HuH-7 (cell line): ENCODE measurements at places on chromosomes 3 and 15.

- no peak for DNase-seq
Measured at GRCh38 chr15:86162172-86162591, 82.5 kb downstream of the AGBL1 start.

- DNase-seq: no peak
Measured at GRCh38 chr15:85804481-85805170, 9.9 kb upstream of the KLHL25 start.

GRCh38 chr15:70199540-70200410 is 102.1 kb upstream of the TLE3 start:
- DNase-seq: no peak

GRCh38 chr3:99938270-99938911 is 120.7 kb downstream of the CMSS1 start:
- no peak for DNase-seq

DNA sequence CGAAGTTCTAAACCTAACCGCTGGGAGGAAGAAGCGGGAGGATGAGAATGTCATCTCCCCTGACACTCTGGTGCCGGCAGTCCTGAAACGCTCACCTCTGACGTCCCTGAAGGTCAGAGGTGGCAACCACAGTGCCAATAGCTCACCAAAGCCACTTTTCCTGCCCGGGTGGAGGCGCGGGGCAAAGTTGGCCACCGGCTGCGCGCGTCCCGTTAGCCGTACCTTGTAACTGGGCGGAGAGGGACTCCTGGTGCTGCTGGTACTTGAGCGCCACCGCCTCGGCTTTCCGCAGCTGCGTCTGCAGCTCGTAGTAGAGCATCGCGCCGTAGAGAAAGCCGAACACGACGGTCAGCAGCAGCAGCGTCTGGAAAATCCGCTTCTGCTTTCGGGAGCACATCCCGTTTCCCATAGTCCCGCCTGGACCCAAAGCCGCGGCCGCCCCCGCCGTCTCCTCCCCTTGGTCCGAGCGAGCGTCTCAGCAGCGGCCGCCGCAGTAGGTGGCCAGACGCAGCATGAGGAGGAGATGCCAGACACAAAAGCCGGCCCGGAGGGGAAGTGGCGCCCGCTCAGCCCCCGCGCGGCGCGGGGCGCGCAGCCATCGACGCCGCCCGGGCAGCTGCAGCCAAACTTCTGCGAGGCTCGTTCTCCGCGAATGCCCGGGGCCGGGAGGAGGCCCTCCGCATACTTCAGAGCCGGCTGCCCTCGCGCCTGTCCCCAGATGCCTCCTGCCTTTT is 680 bp downstream of the GOLIM4 start:
- peak; percentile 38 for DNase-seq

- no peak for DNase-seq
Measured at GRCh38 chr3:185270956-185271332, 17.1 kb upstream of the EHHADH start.

DNA sequence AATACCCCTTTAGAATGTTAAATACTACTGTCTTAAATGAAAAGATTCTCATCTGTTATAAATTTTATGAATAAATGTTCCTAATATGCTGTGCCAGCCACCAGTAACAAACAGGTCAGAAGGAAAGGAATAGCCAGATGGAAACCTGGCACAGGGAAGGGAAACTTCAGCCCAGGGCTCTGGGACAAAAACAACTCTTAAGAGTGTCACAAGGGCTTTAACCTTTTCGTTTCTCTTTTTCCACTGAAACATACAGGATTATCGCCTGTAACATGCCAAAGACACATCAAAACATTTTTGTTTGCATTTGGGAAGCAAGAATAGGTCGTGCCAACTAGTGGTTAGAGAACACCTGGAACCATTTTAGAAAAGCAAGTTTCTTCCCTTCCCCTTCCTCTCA is 109.0 kb upstream of the NEDD4 start:
- no peak for DNase-seq

DNA sequence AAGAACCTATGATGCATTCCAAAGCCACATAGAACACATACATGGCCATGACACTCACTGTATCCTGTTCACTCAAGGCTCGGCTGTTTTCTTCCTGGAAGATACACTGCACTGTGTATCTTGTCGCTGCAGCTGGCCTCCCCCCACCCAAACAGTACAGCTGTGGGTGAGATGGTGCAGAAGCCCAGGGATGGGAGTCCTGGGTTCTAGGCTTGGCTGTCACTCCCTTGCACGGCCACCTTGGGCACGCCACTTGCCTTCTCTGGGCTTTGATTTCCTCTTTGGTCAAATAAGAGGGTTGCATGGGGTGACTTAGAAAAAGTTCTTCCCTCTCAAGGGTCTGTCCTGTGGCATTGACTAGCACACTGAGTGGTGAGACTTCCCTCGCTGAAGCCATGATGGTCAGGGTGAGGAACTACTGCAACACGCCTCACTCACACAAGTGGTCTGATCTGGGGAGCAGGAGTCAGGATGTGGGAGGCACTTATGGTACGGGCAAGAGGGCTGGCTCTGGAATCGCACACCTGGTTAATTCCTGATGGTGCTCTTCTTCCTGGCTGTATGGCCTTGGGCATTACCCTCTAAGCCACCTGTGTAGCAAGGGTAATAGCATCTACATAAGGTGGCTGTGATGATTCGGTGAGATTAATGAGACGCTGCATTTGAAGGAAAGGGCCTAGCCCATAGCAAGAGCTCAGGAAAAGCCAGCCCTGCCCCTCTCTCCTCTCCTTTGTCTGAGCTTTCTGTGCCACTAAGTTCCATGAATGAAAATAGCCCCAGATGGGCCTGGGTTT is 44.0 kb downstream of the ANP32A start:
- no peak for DNase-seq

DNA sequence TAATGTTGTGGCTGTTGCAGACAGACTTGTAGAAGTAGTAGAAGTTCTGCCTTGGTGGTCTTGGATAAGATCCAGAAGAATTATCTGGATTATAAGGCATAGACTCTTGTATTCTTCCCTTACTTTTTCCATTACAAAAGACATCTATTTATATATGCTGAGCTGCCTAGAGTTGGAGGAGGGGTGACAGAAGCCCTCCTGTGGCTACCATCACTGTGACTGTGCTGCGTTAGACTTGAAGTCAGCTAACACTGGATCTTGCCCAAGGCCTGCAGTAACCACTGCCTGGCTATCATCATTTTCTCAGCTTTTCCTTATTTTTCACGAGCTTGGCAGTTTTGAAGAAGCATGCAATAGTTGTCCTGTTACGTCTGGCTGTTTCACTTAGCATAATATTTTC is 684.8 kb upstream of the BCHE start:
- DNase-seq: no peak

- no peak for DNase-seq
Measured at GRCh38 chr3:52404391-52404790, 40.5 kb downstream of the SEMA3G start.

GRCh38 chr15:25171111-25171811 is 216.5 kb downstream of the SNRPN start:
- no peak for DNase-seq

DNA sequence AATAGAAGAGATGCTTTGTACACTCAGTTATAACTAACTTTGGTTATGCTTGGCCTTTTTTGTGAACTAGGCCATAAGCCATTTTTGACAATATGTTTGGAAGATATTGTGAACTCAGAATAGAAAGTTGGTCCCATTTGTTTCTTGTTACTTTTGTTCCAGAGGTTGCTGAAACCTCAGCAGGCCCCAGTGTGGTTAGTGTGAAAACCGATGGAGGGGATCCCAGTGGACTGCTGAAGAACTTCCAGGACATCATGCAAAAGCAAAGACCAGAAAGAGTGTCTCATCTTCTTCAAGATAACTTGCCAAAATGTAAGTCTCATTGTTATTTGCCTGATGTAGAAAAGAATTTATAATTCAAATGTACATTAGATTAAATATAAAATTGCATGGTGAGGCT is 5.7 kb downstream of the ALAS1 start:
- DNase-seq: no peak

DNA sequence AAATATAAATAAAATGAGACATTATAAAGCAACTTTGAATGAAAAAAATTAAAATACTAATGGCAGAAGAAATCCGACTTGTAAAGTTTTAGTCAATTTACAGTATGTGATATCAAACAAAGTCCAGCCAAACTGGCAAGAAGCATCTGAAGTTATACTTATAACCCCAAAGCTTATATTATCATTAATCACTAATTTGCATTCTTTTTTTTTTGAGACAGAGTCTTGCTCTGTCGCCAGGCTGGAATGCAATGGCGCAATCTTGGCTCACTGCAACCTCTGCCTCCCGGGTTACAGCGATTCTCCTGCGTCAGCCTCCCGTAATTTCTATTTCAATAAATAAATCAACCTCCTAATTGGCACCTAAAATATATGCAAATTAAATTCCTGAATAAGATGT is 80.1 kb downstream of the AQR start:
- no peak for DNase-seq

- DNase-seq: peak; percentile 32
Measured at GRCh38 chr3:58529516-58530353, 7.3 kb downstream of the ACOX2 start.

DNA sequence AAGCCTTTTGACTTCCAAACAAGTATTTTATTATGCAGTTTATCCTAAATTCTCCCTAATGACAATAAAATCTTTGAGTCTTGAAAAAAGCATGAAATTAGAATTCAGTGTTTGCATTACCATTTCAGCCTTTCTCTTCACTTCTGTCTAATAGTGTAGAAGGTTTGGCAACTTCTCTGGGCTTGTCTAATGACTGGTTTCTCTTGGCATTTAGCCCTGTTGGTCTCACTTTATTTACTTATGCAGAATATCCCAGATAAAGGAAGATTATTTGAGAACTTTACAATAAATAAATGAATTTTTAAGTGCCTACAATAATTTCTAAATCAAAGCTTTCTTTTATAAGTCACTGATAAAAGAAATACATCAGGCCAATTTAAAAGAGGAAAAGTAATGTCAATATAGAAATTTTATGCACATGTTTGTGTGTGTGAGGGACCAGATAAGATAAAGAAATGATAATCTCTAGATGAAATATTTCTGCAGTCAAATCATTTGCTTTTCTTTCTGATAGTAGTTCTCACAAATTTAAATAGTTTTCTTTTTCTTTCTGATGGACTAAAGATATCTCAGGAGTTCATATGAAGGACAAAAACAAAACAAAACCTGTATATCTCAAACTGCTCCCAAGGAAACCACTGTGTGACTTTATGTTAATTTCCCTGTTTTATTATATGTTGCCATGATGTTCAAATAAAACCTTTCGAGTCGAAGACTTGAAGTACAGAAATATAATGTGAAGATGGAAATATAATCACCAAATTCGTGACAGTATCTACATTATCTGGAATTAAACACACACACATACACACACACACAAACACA is 533.1 kb upstream of the CBLB start:
- no peak for DNase-seq

- DNase-seq: no peak
Measured at GRCh38 chr3:101038880-101039279, 45.7 kb upstream of the ABI3BP start.

DNA sequence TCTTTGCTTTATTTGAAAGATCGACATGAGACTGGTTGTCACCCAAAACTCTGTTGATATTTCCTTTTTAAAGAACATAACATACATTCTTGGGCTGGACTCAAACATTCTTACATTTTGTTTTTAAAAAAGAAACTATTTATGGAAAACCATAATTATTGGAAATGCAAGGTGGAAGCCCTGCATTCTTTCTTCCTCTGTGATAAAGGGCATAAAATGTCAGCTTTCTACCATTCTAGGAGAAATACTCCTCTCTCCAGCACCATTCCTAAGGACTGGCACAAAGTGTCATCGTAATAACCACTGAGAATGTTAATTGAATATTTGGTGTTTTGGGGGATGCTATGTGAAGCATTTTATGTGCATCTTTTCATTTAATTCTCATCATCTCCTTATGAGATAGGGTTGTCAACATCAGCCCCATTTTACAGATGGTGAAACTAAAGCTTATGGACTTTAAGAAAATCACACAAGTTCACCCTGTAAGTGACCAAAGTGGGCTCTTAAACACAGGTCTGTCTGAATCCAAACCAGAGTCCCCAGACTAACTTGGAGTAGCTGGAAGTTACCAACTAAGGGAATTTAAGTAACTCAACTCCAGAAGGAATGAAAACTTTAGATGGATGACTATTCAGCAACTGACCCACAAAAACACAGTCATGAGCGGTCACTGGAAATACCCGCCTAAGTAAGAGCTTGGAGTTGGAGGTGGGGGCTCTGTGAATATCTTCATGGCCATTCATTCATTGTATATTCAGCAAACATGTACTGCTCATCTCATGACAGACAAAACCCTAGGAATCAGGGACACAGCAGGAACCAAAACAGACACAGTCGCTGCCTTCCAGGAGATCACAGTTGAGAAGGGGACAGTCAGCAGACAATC is 45.9 kb upstream of the LMCD1 start:
- DNase-seq: no peak

- no peak for DNase-seq
Measured at GRCh38 chr3:155169197-155169596, 89.1 kb downstream of the MME start.

GRCh38 chr15:71051539-71051938 is 63.7 kb upstream of the THSD4 start:
- no peak for DNase-seq

DNA sequence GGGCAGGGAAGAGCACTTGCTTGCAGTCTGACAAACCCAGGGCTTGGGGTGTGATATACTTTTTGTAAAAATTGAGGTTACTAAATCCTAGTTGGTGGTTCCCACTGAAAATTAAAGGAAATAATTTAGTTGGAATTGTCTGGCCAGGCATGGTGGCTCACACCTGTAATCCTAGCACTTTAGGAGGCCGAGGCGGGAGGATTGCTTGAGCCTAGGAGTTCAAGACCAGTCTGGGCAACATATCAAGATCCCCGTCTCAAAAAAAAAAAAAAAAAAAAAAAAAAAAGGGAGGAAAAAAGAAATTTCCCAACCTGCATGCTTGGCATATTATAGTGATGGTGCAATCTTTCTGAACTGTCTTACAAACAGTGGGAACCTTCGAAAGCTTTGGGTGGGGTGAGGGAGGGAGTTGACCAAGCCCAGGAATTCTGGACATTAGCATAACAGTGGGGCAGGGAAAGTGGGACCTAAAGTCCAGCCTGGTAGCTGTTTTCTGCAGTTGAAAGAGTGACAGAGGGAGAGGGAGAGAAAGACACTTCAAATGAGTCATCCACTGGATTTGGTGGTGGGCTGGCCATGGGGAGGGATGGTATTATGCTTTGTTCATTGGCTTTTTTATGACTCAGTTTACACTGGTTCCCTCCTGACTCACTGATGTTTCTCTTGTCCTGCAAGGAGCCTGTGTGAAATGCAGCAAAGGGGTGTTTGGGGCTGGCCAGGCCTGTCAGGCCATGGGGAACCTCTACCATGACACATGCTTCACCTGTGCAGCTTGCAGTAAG is 41.1 kb downstream of the LIMD1 start:
- DNase-seq: peak; percentile 72

DNA sequence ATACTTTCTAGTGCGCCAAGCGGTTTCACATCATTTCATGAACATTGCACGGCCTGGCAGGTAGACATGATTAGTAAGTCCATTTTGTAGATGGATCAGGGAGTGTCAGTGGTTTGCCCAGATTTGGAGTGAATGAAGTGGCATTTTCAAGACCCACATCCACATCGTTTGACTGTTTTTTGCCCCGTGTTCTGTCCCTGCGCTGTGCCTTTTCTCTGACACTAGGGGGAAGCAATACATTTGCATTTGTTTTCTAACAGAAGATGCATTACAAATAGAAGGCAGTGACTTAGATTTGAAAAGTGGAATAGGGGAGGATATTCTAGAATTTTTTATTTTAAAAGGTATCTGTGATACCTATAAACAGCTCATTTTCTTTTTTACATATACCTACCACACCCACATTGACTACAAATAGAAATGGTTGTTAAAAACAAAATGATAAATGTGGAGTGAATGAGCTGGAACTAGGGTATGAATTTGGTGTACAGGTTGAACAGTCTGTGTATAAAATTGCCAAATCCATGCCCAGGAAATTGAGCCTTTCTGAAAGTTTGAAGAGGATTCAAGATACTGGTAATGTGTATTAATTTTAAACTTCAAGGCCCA is 98.0 kb downstream of the USP13 start:
- peak; percentile 24 for DNase-seq
